Glutamatergic neuron (in vitro differentiated cells): ENCODE measurements at places on chromosomes 3 and 15.

DNA sequence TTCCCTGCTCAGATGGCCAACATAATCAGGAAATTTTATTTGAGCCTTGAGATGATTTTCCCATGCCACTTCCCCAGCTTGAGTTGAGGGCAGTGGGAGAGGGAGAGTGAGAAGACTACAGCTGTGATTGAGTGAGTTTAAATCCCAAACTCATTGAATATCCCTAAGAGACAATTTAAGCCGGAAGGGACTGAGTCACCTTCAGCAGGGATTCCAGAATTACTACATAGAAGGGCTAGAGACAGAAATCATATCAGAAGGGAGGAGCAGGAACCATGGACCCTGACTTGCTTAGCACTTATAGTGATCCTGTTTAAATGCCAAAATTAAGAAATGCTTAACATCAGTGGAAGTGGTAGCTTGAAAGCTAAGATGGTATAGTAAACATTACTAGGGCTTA, 312.2 kb upstream of the SLCO3A1 start:
- no peak for DNase-seq

GRCh38 chr3:186653080-186653707, 12.6 kb upstream of the HRG start:
- DNase-seq: no peak

- DNase-seq: no peak
Measured at GRCh38 chr3:115077501-115078250, 69.4 kb downstream of the ZBTB20 start.

GRCh38 chr3:25448750-25449692, 21.0 kb downstream of the RARB start:
- peak; percentile 20 for DNase-seq

DNA sequence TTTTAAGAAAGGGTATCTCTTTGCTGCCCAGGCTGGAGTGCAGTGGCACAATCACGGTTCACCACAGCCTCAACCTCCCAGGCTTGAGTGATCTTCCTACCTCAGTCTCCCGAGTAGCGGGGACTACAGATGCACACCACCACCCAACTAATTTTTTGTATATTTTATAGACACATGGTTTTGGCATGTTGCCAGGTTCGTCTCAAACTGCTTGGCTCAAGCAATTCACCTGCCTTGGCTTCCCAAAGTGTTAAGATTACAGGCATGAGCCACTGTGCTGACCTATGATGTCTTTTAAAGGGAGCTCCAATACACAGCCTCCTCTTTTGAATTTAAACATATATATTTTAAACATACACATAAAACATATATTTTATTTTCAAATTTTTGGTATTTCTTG, 60.9 kb downstream of the SLC9C1 start:
- no peak for DNase-seq

GRCh38 chr15:96002890-96003859, 327.3 kb upstream of the NR2F2 start:
- no peak for DNase-seq
